Breast epithelium (tissue), 4 donors: ENCODE measurements at places on chromosomes 2 and 18.

DNA sequence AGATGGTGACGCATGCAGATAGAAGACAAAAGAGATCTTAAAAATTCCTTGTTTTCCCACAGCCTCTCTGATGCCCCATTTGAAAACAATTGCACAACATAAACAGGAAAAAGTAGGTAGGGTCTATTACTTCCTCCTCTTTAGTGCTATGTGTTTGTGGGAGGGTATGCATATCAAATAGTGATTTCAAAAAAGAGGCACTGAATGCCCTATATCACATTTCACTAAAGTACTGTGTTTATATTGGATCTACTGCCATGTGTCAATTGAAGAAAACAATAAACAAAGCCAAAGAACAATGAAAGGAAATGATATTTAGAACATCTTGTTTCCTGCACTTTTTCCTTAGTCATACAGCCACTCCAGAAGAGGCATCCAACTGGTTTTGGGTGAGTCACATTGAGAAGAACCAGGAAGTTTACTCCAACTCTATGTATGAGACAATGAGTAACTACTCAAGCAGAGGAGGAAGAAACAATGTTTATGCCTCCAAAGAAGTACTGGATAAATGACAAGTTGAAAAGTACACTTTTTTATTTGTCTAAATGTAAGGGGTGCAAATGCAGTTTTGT lies 583.6 kb downstream of the FBXO15 start:
- H3K4me1 ChIP-seq: no peaks in the 10 kb centered on the region
- H3K4me3 ChIP-seq: no peak overlapping the region
- DNase-seq: no peak
- no peak overlapping the region for H3K27ac ChIP-seq
- H3K27me3 ChIP-seq: no peaks in the 10 kb centered on the region

DNA sequence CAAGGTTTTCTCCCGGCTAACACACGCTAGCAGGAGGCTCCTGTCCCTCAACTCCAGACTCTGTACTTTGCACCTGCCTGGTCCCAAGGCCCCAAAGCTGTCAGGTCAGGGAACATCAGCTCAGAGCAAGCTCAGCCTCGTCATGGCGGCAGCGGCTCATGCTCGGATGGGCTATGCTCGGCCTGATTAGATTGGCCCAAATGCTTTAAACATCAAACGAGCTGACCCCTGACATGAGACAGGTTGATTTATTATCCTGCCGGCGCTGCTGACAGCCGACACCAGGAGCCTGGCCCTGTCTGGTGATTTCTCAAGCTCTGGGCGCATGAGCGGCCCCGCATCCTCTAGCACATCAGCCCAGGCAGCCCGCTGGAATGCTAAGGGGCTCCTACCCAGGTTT lies 436.4 kb downstream of the EIPR1 start:
- no peak overlapping the region for H3K4me3 ChIP-seq
- H3K4me1 ChIP-seq: no peaks in the 10 kb centered on the region
- H3K27ac ChIP-seq: no peak overlapping the region
- H3K36me3 ChIP-seq: no peaks in the 10 kb centered on the region
- no peak for DNase-seq

DNA sequence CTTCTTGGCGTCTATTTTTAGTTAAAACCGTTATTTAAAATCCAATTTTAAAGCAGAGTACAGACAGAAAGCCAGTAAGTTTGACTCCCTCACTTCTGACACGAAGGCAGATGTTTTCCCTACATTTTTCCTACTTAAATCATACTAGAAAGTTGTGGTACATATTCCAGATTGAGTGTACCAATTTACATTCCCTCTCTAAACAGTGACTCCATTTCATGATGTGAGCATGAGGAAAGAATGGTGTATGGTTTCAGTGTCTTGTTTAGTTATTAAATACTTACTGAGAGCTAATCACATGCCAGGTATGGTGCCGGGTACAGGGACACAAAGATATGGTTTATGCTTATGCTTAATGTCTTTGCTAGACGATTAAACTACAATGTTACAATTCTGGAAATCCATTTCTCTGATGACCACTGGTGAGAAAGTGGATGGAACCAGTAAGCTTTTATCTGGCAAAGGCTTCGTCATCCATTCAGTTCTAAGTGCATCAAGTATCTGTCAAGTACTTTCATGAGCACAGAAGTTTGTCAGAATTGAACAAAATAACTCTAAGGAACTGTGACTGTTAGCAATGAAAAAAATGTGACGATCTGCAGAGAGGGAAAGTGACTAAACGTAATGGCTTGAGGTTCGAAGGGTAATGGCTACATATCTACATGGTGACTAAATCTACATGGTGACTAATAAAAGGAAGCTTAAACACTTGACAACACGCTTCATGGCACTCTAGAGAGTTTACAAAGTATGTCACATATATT lies 25.7 kb downstream of the MAP4K3 start:
- H3K4me1 ChIP-seq: no peaks in the 10 kb centered on the region
- DNase-seq: no peak
- no peaks in the 10 kb centered on the region for H3K27me3 ChIP-seq
- H3K36me3 ChIP-seq: no peaks in the 10 kb centered on the region
- no peak overlapping the region for H3K27ac ChIP-seq
- H3K4me3 ChIP-seq: no peak overlapping the region

- H3K36me3 ChIP-seq: no peaks in the 10 kb centered on the region
- no peak overlapping the region for H3K4me3 ChIP-seq
- DNase-seq: no peak
- no peak overlapping the region for H3K27ac ChIP-seq
- H3K27me3 ChIP-seq: no peaks in the 10 kb centered on the region
Observed at GRCh38 chr2:164920430-164920829, 34.9 kb downstream of the SLC38A11 start.

DNA sequence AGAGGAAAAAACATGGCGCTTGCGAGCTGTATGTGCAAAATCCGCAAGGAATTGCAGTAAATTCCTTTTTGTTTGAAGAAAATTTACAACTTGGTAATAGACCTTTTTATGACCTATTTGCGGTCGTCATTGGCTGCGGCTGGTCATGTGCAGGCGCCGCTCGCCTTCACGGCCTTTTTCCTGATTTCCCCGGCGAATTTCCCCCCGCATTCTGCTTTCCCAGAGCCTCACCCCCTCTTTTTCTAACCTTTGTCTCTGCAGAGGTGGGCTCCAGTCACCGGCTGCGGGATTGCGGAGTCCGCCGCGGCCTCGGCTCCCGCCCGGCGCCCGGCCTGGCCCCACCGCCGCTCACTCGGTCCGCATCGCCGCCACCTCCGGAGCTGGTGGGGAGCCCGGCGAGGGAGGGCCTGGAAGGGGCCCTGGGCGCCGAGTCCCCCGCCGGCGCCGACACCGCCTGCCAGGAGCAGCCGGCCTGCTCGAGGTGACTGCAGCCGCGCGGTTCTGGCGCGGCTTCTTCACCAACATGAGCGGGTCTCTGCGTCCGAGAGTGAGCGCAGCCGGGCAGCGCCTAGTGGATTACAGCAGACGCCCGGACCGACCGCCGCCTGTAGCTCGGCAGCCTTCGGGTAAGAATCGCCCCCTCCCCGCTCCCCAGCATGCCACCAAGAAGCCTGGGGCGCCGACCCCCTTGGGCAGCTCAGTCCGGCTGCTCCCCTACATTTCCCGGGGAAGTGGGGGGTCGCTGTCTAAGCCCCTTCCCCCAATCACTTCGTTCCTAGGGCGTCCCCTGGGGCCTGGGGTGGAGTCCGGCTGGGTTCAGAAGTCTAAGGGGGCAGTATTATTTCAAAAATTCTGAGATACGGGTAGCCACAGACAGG lies 7.1 kb downstream of the HOXD8 start:
- H3K27me3 ChIP-seq: peaks cover 88% of the 10 kb centered on the region
- DNase-seq: no peak
- H3K27ac ChIP-seq: peak overlapping the region; percentile 84
- peak overlapping the region; percentile 71 for H3K4me3 ChIP-seq

- H3K36me3 ChIP-seq: no peaks in the 10 kb centered on the region
- H3K27ac ChIP-seq: peak overlapping the region; percentile 83
- DNase-seq: no peak
- H3K4me1 ChIP-seq: peaks cover 10% of the 10 kb centered on the region
- no peaks in the 10 kb centered on the region for H3K27me3 ChIP-seq
- no peak overlapping the region for H3K4me3 ChIP-seq
Observed at GRCh38 chr2:43486603-43487002, 109.2 kb downstream of the THADA start.

GRCh38 chr2:208315081-208315788 lies 49.2 kb downstream of the PIKFYVE start:
- H3K4me1 ChIP-seq: no peaks in the 10 kb centered on the region
- H3K27ac ChIP-seq: peak overlapping the region; percentile 68
- DNase-seq: no peak
- H3K27me3 ChIP-seq: no peaks in the 10 kb centered on the region
- H3K36me3 ChIP-seq: no peaks in the 10 kb centered on the region

DNA sequence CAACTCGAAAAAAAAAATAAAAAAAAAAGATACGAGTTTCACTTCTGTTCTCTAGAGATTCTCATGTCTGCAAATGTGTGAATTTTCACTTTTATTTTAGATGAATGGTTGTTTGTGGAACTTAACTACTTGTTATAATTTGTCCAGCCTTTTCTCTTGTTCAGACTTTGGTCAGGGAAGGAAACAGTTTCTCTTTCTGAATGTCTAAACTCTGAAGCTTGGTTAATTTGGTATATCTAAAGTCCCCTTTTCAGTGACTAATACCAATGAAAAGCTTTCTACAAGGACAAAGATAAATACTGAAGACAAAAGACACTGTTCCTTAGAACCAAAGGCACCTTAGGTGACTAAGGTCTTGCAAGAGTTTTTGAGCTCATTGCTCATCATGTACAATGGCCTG lies 144.4 kb upstream of the PIEZO2 start:
- DNase-seq: no peak
- H3K27me3 ChIP-seq: no peaks in the 10 kb centered on the region
- no peaks in the 10 kb centered on the region for H3K36me3 ChIP-seq

DNA sequence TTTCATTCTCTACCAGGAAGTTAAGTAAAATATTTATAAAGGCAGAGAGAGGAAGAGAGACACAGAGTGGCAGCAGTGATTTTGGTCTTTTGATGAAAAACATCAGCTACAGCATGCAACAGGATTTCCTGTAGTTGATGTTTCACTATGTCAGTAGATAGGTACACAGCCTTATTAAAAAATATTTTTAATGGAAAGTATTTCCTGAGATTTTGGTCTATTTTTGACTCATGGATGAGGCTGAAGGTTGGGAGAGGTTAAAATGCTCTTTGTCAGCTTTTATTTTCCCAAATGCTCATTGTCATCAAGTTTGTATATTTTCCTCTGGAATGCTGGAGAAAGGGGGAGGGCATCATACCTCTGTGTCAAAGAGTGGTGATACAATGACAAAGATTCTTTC lies 1112.5 kb downstream of the CBLN2 start:
- no peaks in the 10 kb centered on the region for H3K36me3 ChIP-seq
- no peak overlapping the region for H3K27ac ChIP-seq
- H3K4me1 ChIP-seq: no peaks in the 10 kb centered on the region
- DNase-seq: no peak

DNA sequence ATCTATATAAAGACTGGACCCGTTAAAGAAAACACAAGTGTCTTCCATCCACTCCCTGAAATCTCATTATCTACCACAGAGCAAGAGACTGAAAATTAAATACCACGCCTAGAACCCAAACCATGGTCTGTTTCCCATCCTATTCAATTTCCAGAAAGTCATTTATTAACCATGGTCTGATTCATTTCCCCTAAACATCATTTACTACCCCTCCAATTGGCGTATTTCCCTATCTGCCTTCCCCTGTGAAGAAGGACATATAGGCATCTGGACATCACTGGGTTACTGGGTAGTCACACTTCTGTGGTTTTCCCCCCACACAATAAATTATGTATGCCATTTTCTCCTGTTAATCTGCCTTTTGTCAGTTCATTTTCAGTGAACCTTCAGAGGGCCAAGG lies 30.8 kb downstream of the CCDC93 start:
- no peak for DNase-seq
- H3K27ac ChIP-seq: no peak overlapping the region
- no peaks in the 10 kb centered on the region for H3K27me3 ChIP-seq
- no peaks in the 10 kb centered on the region for H3K36me3 ChIP-seq
- H3K4me3 ChIP-seq: no peak overlapping the region
- no peaks in the 10 kb centered on the region for H3K4me1 ChIP-seq

DNA sequence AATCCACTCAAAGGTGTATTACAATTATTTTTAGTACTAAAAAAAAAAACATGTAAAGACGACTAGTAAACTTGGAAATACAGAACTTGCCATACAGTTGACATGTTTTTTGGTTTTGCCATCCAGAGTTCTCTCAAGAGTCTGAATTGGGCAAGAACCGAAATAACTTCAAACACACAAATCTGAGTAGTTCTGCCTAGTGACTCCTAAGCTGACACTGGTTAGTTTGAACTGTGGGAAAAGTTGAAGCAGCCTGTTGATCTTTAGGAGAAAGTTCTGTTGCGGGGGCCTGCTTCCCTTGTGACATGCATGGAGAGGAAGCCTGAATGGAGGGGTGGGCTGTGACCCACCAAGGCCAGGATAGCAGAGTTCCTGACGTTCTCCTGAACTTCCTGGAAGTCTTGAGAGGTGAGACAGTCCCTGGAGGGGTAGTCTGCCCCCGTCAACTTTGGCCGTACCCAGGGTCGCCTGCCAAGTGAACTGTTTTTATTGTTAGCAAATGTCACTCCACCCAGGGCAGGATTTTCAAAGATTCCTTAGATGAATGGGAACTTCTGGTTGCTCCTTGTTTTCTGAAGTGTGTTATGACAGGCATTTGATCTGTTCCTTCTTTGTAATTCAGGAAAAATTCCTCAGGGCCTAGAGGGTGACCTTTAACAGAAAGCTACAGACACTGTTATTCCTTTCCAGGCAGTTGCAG lies 85.6 kb upstream of the SPTBN1 start:
- DNase-seq: no peak
- H3K27me3 ChIP-seq: no peaks in the 10 kb centered on the region
- no peak overlapping the region for H3K4me3 ChIP-seq

GRCh38 chr2:221975151-221975550 lies 323.6 kb downstream of the PAX3 start:
- no peak overlapping the region for H3K27ac ChIP-seq
- DNase-seq: no peak
- H3K27me3 ChIP-seq: no peaks in the 10 kb centered on the region
- H3K36me3 ChIP-seq: no peaks in the 10 kb centered on the region
- no peak overlapping the region for H3K4me3 ChIP-seq
- H3K4me1 ChIP-seq: no peaks in the 10 kb centered on the region

DNA sequence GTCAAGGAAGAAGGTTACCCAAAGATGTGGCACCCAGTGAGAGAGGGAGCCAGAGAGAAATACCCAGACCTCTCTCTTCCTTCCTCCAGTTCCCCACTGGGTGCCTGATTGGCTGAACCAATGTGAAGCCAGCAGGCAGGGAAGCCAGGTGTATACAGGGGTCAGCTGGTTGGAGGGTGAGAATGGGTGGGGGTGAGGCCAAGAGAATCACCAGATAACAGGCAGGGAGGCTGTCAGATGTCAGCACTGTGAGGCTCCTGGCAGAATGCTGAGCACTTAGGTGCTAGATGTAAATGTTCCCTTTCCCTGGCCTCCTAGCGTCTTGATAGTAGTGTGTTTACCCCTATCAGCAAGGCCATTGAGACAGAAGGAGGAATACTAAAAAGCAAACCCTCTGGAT lies 104.0 kb upstream of the MGAT5 start:
- no peaks in the 10 kb centered on the region for H3K36me3 ChIP-seq
- no peaks in the 10 kb centered on the region for H3K4me1 ChIP-seq
- no peaks in the 10 kb centered on the region for H3K27me3 ChIP-seq
- H3K27ac ChIP-seq: no peak overlapping the region
- no peak overlapping the region for H3K4me3 ChIP-seq
- DNase-seq: no peak
